Hypothalamus (tissue), 51 donors: ENCODE measurements at places on chromosomes 2 and 18.

DNA sequence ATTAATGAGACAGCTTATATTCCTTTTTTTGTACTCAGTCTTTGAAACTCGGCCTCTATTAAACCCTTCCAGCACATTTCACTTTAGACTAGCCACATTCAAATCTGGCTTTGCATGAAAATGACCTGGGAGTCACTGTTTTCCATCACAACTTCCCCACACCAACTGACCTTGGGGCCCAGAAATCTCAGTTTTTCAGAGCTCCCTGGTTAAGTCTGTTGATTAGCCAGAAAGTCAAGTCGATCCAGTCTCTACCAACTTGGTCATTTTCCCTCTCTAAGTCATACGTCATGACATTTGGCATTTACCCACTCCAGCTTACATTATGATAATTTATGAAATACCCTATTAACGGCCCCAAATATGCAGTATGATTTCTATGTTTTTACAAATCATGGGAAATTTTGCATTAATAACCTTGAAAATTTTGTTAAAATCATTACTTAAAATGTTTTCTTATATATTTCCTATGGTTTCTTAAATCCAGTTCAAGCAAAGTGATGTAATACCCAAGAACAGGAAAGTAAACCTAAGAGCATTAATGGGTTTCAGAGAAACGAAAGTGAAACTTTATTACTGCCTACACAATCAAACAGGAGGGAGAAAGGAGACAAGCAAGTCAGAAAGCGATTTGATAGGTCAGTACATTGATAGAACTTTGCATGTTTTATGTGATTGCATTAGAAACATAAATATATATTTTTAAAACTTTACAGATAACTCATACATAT, 77.1 kb downstream of the SPATS2L start:
- DNase-seq, result no peak

GRCh38 chr2:107028661-107029060, 142.7 kb upstream of the ST6GAL2 start:
- DNase-seq, result no peak

GRCh38 chr2:101331202-101331601, 22.7 kb upstream of the RNF149 start:
- no peak for DNase-seq

GRCh38 chr18:5196253-5197031, 615 bp downstream of the AKAIN1 start:
- no peak for DNase-seq

GRCh38 chr2:41313082-41313481, 734.7 kb upstream of the PKDCC start:
- no peak for DNase-seq
